ENCODE measurements at places on chromosomes 16 and 17. TPM values are rescaled to one million over a fixed set of nuclear protein-coding genes. Genes with fewer than 3 reads are reported as not detected.
A peak's percentile ranks its signal among the peaks of the same experiment; 100 is the strongest.

- no peaks in the 10 kb centered on the region for H3K36me3 ChIP-seq
- H3K27ac ChIP-seq: no peak overlapping the region
- H3K4me3 ChIP-seq: no peak overlapping the region
- DNase-seq: no peak
Measured at GRCh38 chr17:3318336-3318735, 20.2 kb upstream of the OR3A1 start.

CA10 gene
- polyA plus RNA-seq: 130 TPM

DNA sequence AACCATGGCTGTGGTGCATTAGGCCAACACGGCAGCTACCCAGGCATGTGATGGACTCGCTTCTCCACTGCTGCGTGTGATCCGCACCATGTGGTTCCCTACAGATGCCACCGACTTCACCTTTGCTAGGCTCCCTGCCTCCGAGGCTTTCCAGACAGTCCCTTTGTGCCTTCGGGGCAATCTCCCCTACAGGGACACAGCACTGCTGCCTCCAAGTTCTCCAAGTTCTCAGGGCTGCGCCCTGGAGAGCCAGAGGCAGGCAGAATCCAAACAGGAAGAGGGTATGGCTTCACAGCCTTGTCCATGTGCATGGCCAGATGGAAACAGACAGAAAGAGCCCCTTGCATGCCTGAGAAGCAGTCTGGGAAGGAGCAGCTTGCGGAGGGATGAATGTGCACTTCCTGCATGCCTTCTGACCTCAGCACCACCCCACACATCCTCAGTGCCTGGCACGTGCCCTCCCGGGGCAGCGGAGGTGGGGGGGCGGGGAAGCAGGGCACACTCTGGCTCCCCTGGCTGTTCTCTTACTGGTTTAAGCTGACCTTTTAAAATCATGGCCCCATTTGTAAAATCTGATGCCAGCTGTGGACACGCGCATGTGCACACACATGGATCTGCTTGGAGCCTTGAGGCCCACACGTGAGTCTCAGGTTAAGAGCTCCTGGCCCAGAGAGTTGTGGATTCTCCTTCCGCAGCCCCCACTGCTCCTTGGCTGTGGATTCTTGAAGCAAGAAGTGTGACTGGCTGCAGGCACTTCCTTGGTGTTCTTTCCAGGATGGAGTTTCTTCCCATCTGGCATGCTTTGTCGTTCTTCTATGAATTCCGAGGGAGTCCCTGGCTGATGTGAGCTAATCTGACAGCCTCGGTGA lies 55.3 kb upstream of the MTSS2 start:
- DNase-seq: no peak
- no peak overlapping the region for H3K27ac ChIP-seq

DNA sequence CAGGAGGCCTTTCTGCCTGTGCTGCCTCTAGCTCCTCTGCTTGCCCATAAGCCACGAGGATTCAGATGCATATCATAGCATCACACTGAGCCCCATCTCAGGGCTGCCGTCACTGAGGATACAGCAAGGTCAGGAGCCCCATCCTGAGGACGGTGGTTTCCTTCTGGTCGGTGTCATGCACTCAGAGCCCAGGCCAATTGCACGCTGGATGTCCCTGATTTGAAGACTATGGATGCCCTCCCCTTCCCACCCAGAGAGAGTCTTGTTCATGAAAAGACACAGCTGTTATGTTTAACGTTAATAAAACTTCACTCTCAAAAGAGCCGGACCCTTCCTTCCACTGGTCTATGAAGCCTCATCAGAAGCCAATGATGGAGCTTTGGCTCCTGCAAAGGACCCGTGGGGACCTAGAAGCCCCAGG lies 19.9 kb downstream of the COTL1 start:
- H3K36me3 ChIP-seq: peaks cover 8% of the 10 kb centered on the region
- H3K27ac ChIP-seq: peak overlapping the region; percentile 64
- no peak for DNase-seq

RANGRF gene
- polyA plus RNA-seq: 40.5 TPM

DNA sequence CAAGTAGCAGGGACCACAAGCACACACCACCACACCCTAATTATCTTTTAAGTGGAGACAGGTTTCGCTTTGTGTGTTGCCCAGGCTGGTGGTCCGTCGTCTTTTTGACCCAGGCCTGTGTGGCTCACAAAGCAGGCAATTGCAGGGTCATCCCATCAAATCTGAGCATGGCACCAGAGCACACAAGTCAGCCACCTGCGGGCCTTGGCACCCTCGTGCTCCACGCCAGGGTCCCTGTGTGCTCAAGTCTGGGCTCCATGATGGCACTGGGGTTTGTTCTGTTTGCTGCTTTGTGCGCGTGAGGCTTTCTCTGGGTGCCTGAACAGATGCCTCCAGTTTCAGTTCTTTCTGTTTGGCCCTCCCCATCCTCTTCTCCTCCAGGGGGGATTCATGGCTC lies 2.4 kb upstream of the CAPN15 start:
- H3K27ac ChIP-seq: no peak overlapping the region
- H3K36me3 ChIP-seq: peaks cover 66% of the 10 kb centered on the region
- H3K4me3 ChIP-seq: no peak overlapping the region
- H3K27me3 ChIP-seq: no peaks in the 10 kb centered on the region
- no peak for DNase-seq

DNA sequence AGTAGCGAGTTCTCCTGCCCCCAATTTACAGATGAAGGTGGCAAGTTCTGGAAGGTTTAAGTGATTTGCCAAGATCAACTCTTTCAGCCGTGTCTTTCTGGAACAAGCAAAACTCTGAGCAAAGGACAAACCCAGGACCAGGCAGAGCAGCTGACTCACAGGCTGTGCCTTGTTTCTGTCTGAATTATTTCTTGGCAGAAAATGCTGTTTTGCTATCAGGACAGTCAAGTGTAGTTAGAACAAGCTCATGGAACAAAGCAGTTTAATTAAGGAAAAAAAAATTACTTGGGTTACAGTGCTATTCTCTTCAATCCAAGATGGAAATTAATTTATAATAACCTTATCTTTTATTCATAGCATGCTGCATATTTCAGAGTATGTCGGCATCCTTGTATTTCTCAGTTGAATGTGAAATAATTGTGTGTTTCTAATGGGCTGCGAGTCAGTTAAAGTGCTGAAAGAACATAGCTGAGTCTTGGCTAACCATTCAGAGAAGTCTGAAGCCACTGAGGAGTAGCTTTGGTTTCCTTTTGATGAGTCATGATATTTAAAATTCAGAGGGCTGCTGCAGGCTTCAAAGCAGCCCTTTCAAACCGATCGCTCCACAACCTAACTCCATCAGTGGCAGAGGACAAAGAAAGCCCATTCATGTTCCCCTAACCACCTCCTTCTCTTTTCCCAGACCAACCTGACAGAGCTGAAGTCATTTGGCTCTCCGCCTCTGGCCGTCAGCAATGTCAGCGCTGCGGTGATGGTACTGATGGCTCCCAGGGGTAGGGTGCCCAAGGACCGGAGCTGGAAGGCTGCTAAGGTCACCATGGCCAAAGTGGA lies 143.7 kb downstream of the ZNF18 start:
- H3K27me3 ChIP-seq: no peaks in the 10 kb centered on the region
- peaks cover 7% of the 10 kb centered on the region for H3K4me1 ChIP-seq
- H3K27ac ChIP-seq: peak overlapping the region; percentile 63
- no peaks in the 10 kb centered on the region for H3K36me3 ChIP-seq
- no peak overlapping the region for H3K4me3 ChIP-seq

ZP2 gene
- not detected for polyA plus RNA-seq

C16orf86 gene
- polyA plus RNA-seq: 4.2 TPM

CCL17 gene
- not detected for polyA plus RNA-seq

RPS6KB1 gene
- polyA plus RNA-seq: 32.9 TPM

Measured in spinal cord (tissue), 10 donors.